ENCODE measurements at places on chromosomes 11 and 22. TPM values are rescaled to one million over a fixed set of nuclear protein-coding genes. Genes with fewer than 3 reads are reported as not detected.

The OR52R1 gene
- not detected for total RNA-seq

The TBX10 gene
- total RNA-seq: not detected

The JAML gene
- total RNA-seq: not detected

The MS4A15 gene
- not detected for total RNA-seq

The KDELR3 gene
- 147 TPM for total RNA-seq

The CASP5 gene
- total RNA-seq: not detected

The GSTT2B gene
- 4.2 TPM for total RNA-seq

The CCDC81 gene
- 12.1 TPM for total RNA-seq

The MIAT gene
- 1.1 TPM for total RNA-seq

The SCGB1A1 gene
- total RNA-seq: not detected

The PKP3 gene
- 2.1 TPM for total RNA-seq

The TAF1D gene
- total RNA-seq: 316 TPM

The HBD gene
- 0.19 TPM for total RNA-seq

The KCNK4 gene
- not detected for total RNA-seq

The MPZL2 gene
- 1.1 TPM for total RNA-seq

The TMEM80 gene
- total RNA-seq: 6.8 TPM

The MUC2 gene
- total RNA-seq: not detected

The PDE3B gene
- 0.28 TPM for total RNA-seq

The TEX54 gene
- not detected for total RNA-seq

The PAX6 gene
- total RNA-seq: not detected

The SYT8 gene
- not detected for total RNA-seq

The POU2AF3 gene
- total RNA-seq: not detected

The OR2AT4 gene
- total RNA-seq: not detected

The CD3D gene
- not detected for total RNA-seq

The GGTLC2 gene
- not detected for total RNA-seq

The RANBP1 gene
- 470 TPM for total RNA-seq

The PDGFD gene
- total RNA-seq: 13.0 TPM

The LRRC4C gene
- not detected for total RNA-seq

The DEFB131B gene
- not detected for total RNA-seq

The C11orf16 gene
- not detected for total RNA-seq

The MS4A6E gene
- total RNA-seq: not detected

The OVOL1 gene
- under 0.01 TPM for total RNA-seq

The ADM2 gene
- total RNA-seq: 0.58 TPM

The KCNK7 gene
- not detected for total RNA-seq

The PTPN5 gene
- total RNA-seq: 0.19 TPM

The MIEF1 gene
- 30.7 TPM for total RNA-seq

The RASSF10 gene
- total RNA-seq: 0.19 TPM

The GLYAT gene
- not detected for total RNA-seq

The FIBIN gene
- 2.3 TPM for total RNA-seq

The MMP1 gene
- 3,390 TPM for total RNA-seq

The TNNT3 gene
- total RNA-seq: not detected

The KCNJ4 gene
- not detected for total RNA-seq

The RASD2 gene
- total RNA-seq: 0.56 TPM

The CHRNA10 gene
- total RNA-seq: 0.56 TPM

The MB gene
- 0.85 TPM for total RNA-seq

The TMEM41B gene
- total RNA-seq: 71.9 TPM

The STX5 gene
- total RNA-seq: 27.6 TPM

The RNH1 gene
- 255 TPM for total RNA-seq

The SSH3 gene
- total RNA-seq: 5.6 TPM

The CLMP gene
- 324 TPM for total RNA-seq

The ANO9 gene
- total RNA-seq: not detected

The PTPRCAP gene
- 0.19 TPM for total RNA-seq

The OLFML1 gene
- total RNA-seq: 10.7 TPM

The APOBEC3F gene
- 5.4 TPM for total RNA-seq

The VSIG2 gene
- total RNA-seq: not detected

The NECTIN1 gene
- 7.7 TPM for total RNA-seq

The NCF4 gene
- under 0.01 TPM for total RNA-seq

The AQP11 gene
- total RNA-seq: 1.2 TPM
